ENCODE measurements at places on chromosomes 2 and 18. TPM values are rescaled to one million over a fixed set of nuclear protein-coding genes. Genes with fewer than 3 reads are reported as not detected.

DNA sequence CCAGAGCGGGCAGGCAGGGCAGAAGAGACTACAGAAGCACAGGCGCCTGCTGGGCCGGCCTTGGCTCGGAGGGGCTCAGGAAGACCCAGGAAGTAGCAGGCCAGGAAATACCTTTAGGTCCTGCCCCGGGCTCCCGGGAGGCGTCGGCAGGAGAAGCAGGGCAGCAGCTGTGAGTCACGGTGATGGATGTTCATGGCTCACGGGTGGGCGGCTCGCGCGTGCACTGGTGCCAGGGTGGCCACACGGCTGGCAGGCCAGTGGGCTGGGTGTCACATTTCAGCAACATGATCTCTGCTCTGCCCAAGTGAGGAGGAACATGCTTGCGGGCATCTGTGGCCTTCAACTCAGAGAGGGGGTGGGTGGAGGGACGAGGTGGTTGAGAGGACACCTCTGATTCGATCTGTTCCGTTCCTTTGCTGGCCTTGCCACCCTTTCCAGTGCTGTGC lies 139.3 kb downstream of the KLHL29 start:
- DNase-seq: peak; percentile 12

DNA sequence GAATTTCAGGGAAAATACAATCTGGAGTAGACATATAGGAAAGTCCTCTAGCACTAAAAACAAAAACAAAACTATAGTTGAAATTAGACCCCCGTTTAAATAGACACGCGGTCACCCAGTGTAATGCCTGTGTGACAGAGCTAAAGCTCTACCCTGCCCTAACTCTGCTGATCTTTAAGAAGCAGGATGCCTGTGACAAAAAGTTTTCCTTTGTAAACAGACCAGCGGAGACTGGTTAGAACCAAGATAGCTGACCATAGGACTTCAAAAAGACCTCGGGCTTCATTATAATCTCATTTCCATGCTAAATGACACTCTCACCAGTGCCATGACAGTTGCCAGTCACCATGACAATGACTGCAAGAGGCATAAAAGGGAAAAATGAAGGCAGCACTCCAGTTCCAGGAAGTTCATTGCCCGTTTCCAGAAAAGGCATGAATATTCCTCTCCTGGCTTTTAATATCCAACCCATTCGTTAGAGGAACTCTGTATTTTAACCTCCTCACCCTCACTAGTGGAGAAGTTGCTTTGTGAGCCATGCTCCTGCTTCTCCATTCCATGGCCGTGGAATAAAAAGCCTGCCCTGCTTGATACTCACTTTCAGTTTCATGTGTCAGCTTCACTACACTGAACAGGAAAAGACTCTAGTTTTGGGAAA lies 157.2 kb upstream of the COPS8 start:
- peak; percentile 10 for DNase-seq

INHBB gene
- total RNA-seq: under 0.01 TPM

GREB1L gene
- total RNA-seq: 25.0 TPM

CHRND gene
- not detected for total RNA-seq

GRCh38 chr2:152161598-152161997 lies 14.0 kb downstream of the STAM2 start:
- DNase-seq: no peak

SPP2 gene
- total RNA-seq: not detected

- DNase-seq: no peak
Measured at GRCh38 chr18:65235966-65236624, 514.7 kb upstream of the CDH7 start.

- peak; percentile 95 for DNase-seq
Measured at GRCh38 chr2:102041351-102041750, 49.6 kb downstream of the IL1R2 start.

CD8B2 gene
- total RNA-seq: not detected

GRCh38 chr2:239383036-239383758 lies 17.6 kb downstream of the HDAC4 start:
- DNase-seq: no peak
